NCI-H1092 (cell line): ENCODE measurements at places on chromosomes 16 and 17.

GRCh38 chr16:8194794-8195193, 395.5 kb downstream of the TMEM114 start:
- no peak for DNase-seq

DNA sequence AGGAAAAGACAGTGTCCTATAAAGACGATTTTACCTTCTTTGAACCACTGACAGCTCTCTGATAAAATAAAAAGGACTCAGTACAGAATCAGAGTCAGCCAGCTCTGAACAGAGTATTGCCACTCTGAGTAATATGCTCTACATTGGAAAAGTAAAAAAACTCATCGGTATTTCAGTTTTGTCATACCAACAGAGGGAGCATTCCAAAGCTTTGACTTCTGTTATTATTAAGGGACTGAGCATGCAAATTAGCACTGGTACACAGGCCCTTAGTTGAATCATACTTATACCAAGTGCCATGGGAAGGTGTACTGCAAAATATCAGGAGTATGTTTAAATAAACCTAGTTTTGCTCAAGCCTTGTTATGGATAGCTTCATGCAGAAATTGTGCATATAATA, 509.0 kb upstream of the KIF2B start:
- DNase-seq = no peak

- no peak for DNase-seq
Observed at GRCh38 chr16:72189865-72190371, 18.0 kb upstream of the PMFBP1 start.

DNA sequence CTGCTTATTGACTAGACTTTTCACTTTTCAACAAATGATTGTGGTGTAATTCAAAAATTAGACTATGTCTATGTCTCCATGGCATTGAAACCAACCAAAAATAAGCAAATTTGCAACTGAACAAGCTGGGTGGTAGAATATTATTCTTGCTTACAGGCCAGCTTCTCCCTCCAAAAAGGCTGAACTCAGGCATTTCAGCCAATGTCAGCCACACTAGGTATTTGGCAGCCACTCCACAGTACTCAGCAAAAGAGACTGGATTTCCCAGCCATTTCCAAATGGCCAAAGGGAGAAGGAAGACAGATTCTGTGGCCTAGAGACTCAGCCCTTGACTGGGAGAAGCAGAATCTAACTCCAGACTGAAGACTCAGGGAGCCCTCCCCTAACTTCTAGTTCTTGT, 121.8 kb upstream of the IRX5 start:
- no peak for DNase-seq

DNA sequence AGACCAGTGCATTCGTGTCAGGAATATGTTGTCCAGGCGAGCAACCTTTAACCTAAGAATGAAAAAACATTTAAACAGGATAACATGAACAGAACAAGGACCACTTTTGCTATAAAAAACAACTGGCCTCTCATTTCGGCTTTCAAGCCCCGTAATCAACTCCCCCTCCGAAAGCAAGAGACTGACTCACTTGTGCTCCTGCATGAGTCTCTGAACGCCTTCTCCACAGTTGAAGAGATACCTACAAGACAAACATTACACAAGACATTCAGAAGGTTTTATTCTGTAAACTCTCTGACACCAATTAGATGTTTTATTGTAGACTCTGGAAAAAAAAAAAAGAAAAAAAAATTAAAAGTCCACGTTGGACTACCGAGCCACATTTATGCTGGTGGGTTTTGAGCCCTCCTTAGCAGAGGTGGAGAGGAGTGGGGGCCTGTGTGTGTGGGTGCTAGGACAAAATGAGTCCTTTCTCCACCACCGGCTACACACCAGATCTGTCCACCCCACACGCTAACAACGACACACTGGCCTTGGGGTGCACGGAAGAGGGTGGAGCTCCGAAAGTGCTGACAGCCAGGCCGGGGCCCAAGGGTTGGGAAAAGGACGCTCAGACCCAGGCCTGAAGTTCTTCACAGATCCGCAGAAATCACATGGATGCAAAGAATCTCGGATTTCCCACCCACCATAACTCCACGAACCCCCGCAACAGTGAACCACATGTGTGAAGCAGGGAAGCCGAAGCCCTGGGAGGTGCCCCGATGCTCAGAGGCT, 759 bp downstream of the ELAC2 start:
- DNase-seq = no peak

DNA sequence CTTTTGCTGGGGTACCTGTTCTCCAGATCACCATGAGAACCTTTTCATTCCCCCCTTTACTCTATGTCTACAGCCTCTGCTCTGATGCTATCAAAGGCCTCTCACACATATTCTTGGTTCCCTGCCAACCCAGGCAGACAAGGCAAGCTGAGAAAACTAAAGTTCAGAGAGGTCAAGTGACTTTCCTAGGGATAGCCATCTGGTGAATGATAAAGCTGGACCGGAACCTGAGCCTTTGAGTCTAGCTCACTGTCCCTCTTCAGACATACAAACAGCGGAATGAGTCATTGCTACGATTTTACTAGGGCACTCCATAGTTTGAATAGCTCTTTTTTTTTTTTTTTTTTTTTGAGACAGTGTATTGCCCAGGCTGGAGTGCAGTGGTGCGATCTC, 73.3 kb downstream of the XYLT1 start:
- DNase-seq = peak; percentile 92

DNA sequence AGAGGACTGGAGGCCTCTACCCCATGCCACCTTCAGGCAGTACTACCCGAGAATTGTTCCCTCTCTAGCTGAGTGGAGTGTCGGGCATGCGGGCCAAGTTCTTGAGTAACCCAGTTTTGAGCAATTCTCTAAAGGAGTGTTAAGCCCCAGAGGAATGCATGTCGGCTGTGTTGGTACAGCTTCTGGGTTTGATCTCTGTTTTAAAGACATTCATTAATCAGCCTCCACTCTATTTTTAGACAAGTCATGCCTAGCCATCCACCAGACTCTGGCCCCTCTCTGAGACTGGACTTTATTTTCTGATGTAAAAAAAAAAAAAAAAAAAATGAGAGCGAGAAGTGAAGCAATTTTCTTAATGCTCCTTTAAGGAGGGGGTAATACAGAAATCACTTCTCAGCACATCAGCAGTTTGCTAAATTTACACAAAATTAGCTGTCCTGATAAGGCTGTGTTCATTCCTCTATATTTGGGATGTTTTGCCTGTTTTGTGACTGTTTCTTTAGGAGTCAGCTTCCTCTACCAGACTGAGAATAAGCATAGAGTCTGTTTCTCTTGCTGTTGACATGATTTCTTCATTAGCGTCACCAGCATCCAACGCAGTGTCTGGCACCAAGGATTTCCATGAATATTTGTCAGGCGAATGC, 88.7 kb downstream of the AXIN2 start:
- DNase-seq = no peak

DNA sequence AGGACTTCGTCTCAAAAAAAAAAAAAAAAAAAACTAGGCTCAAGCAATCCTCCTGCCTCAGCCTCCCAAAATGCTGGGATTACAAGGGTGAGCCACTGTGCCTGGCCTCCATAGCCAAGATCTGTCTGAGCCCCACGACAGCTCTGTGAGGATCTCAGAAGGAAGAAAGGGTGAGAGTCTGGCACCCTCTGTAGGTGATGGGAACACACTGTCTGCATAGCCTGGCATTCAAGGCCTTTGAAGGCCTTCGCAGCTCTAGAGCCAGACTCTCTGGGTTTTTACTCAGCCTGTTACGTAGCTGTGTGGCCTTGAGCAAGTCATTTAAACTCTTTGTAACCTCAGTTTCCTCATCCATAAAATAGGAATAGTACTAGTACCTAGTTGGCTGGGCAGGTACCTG, 6.3 kb upstream of the XPO6 start:
- no peak for DNase-seq
